GM20000 (cell line): ENCODE measurements at places on chromosomes 4 and X.

DNA sequence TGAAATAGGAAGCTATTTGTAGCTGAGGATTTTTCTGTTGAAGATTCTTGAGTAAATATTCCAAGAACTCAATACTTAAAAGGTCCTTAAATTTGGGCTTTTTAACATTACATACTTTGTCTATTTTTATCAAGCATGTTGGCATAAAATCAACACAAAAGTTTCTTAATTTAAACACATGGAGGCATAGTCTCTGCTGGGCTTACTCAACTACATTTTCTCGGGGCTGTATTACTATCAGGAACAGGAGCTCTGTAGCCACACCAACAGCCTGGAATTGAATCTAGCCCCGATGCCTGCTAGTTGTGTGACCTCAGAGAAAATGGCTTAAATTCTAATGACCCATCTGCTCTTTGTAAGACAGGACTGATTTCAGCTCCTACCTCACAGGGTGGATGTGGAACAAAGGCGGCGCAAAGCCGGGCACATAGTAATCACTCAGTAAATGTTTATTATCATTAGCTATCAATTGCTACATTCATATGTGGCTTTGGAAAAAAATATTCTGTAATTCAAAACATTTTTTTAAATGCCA is 207.0 kb downstream of the NSUN7 start:
- no peak for DNase-seq

GRCh38 chr4:142034101-142034500 is 397.7 kb downstream of the IL15 start:
- DNase-seq, result no peak

- DNase-seq, result no peak
These were observed 53.4 kb downstream of the WDR19 start for GRCh38 chr4:39235696-39236095.

DNA sequence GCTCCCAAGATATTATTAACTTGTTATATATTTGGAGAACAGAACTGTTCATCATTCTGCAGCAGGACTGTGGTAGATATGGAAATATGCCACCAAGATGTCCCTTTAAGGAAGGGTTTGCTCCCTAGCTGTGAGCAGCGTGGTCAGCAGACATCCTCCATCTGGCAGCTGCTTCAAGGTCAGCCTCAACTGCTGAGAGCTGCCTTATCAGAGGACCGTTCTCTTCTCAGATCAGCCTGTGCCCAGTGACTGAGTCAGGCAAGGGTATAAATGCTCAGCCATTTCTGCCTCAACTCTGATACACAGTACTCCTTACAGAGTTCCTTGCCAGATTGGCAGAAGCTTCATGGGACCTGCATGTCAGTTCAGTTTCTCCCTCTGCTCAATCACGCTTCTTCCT is 63.4 kb upstream of the MAGEB2 start:
- no peak for DNase-seq

GRCh38 chrX:39705290-39705689 is 392.5 kb downstream of the BCOR start:
- DNase-seq, result no peak

GRCh38 chr4:151670843-151671242 is 90.0 kb downstream of the GATB start:
- no peak for DNase-seq

DNA sequence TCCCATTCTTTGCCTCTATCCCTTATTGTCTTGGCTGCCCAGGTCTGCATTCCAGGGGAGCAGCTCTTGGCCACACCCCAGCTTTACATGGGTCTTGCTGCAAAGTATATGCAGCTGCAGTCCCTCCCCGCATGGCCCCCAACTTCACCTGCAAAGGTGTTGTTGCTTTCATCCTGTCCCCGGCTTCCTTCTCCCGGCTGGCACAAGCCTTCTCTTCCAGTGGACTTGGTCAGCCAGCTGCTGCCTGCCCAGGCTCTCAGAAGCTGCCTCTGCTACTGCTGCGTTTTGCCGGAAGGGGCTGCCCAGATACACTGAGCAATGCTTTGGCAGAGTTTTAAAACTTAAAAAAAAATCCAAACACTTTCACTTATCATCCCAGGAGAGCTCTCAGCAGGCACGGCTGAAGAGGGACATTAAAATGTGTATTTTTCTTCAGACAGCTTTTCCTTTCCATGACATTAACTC is 121.2 kb upstream of the PDLIM3 start:
- DNase-seq, result no peak

- DNase-seq, result no peak
These were observed 87.6 kb upstream of the SLC4A4 start for GRCh38 chr4:71251261-71251660.

GRCh38 chr4:6497796-6498195 is 25.4 kb upstream of the PPP2R2C start:
- no peak for DNase-seq

DNA sequence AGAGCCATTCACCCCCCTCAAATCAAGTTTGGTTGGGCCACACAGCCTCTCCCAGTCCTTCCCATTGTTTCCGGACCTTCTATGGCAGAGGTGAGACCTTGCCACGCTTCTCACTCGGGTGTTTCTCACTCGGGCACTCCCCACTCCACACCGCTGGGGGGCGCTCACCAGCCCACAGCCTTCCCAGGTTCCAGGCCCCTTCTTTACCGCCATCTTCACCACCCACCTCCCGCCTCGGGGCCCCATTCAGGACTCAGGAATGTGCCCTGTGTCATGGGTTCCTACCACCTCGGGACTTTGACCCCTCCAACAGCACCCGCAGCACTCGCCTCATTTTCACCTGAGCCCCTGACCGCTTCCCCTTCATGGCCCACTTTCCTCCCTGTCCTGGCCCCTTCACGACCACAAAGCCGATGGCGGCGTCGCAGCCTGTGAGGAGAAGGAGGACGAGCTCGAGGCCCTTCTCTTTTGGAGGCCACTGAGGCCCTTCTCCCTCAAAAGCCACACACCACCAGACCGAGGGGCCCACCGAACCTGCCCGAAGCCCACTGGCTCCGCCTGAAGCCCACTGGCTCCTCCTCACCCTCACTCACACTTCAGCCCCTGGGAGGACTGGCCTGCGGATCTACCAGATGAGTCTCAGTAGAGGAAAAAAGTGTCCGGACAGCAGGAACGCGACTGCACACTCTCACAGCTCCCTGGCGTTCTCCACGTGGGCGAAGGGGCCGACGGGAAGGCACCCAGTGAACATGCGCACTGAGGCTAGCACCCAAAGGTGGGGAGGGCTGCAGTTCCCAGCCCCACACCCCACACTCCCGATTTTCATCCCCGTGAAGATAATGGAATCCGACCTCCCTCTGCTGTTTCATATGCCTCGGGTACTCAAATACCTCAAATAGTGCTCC is at the start of gene PAGE1:
Gene PAGE1, minus strand, starts transcription at position 709 of the 905 bp plus-strand sequence. CDS start 1,214 bp downstream, outside the sequence.
- DNase-seq, result no peak

GRCh38 chr4:8128100-8128856 is 30.3 kb downstream of the ABLIM2 start:
- no peak for DNase-seq

- no peak for DNase-seq
These were observed 79.7 kb downstream of the CPE start for GRCh38 chr4:165458471-165458870.

DNA sequence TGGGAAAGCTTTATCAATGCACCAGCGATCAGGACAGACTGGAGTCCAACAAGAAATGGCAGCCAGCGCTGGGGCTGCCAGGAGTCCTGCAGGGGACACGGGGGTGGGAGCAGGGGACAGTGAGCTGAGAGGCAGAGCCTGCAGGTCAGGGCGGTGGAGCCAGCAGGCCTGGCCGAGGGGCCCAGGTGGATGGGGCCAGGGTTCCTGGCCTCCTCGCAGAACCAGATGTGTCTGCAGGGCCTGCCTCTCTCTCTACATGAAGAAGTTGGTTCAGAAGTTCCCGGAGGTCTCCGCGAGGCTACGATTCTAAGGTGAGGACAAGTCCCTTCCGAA is 63.6 kb downstream of the CPZ start:
- DNase-seq, result no peak

GRCh38 chr4:20447103-20447502 is 195.4 kb downstream of the SLIT2 start:
- DNase-seq, result no peak

GRCh38 chr4:121714548-121714947 is 17.8 kb upstream of the ANXA5 start:
- no peak for DNase-seq

DNA sequence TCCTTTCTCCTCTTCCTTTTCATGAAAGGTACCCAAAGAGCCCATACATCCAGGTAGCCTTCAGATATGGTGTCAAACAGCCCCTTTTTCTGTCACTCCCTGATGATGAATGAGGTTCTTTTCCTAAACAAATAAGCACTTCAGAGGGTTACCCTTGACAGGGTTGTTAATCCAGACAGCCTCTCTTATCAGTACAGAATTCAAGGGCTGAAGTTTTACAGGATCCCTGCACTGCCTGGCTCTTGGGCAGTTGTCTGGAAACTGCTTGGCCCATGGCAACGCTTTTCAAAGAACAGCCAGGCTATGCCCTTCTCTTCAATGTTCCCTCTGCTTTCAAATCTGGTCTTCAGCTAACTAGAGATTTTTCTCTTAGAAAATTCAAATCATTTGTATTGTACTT is 352.6 kb upstream of the FAM241A start:
- DNase-seq, result no peak

DNA sequence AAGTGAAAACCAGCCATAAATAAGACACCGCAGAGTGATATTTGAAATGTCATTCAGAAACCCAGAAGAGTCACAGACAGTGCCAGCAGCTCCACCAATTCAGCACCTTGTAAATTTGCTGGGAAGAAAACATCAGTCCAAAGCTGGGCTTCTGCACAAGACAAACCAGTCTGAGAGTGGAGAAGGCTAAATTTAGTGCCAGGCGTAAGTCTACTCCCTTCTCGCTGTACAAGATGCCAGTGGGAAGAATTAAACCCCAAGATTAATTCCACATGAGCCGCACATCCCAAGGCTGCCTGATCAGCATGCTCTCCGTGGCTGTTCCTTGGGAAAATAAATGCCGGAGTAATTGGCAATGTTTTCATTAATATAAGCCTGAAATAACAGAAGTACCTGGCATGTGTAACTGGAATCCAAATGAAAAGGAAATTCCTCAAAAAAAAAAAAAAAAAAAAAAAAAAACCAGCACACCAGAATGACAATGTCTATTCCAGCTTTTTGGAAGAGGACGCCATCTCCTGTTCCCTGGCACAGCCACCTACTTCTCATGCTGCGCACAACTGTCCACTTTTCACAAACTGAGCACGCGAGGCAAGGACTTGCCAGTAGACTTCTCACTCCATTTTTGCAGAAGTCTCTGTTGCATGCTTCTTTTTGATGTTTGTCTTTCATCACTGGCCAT is 95.5 kb downstream of the NSUN7 start:
- no peak for DNase-seq

DNA sequence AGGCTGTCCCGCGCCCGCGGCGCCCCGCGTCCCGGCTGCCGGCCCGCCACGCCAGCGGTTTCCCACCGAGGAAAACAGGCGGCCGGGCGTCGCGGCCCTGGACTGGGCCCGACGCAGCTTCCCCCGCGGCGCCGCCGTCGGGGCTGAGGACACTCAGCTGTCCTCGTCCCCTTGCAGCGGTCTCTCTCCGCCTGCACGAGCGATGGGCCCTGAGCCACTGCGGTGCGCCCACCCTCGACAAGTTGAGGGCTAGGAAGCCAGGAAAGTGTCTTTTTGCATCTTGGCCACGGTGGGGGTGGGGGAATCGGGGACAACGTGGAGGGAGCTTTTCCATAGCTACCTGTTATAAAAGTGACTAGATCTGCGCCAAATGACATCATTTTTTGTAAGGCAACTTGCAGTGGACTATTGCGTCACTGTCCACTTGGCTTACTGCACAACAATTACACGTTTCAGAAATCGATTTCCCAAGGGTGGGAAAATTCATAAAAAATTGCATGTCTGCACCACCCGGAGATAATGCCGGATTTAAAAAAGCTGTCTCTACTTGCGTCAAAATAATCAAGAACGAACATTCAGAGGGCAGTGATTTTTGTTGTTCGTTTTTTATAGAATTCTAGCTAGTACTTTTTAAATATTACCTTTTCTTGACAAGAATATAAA is 1.1 kb downstream of the KLHL15 start:
- DNase-seq, result no peak

- DNase-seq, result no peak
These were observed 10.9 kb downstream of the RTL5 start for GRCh38 chrX:72120837-72121236.

GRCh38 chrX:107823456-107823855 is 2.2 kb upstream of the MID2 start:
- DNase-seq, result no peak

- no peak for DNase-seq
These were observed 754.8 kb upstream of the FRG1 start for GRCh38 chr4:189185810-189186432.

GRCh38 chr4:152605641-152606335 is 69.9 kb upstream of the FBXW7 start:
- no peak for DNase-seq

- no peak for DNase-seq
These were observed 3.4 kb downstream of the SLC38A5 start for GRCh38 chrX:48466696-48467095.

DNA sequence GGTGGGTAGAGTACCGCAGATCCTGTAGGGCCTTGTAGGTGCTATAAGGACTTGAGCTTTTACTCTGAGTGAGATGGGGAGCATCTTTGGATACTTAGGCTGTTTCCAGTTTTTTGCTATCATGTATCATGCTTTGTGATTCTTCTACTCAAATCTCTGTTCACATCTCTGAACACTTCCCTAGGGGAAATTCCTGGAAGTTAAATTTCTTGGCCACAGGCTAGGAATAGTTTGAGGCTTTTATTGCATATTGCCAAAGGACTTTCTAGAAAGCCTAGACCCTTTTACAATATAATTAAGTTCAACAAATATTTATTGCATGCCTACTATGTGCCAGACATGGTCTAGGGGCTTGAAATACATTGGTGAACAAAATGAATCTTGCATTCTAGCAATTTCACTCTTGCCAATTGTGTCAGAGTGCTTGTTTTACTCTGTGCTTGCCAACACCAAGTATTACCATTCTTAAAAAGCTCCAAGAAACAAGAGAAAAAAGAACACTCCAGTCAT is 4.1 kb upstream of the PGRMC1 start:
- DNase-seq, result no peak

- no peak for DNase-seq
These were observed 322.7 kb upstream of the HAND2 start for GRCh38 chr4:173852775-173853174.

- DNase-seq, result no peak
These were observed 111.7 kb downstream of the HMX1 start for GRCh38 chr4:8759987-8760386.

DNA sequence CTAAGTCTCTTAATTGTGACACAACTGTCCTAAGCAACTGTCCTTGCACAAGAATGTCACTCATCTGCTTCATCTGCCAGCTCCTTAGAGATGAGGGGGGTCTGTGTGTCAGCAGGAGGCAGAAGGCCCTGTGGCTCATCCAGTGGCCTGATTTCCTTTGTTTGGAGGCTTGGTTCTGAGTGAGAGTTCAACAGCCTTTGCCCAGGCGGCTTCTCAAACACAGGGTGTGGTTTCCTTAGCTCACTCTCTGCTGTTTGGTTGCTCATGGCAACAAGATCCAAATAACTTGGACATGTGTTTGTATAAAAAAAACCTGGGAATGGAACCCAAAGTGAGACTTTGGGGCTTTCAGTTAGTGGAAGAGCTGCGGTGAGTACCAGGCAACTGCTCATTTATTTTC is 46.6 kb downstream of the MAP7D3 start:
- no peak for DNase-seq
